ENCODE measurements at places on chromosomes 13 and 19.

GRCh38 chr19:46634045-46634655, 1.9 kb downstream of the GNG8 start:
- peak; percentile 97 for DNase-seq

GRCh38 chr19:43464134-43464775, 1.2 kb downstream of the LYPD3 start:
- no peak for DNase-seq

DNA sequence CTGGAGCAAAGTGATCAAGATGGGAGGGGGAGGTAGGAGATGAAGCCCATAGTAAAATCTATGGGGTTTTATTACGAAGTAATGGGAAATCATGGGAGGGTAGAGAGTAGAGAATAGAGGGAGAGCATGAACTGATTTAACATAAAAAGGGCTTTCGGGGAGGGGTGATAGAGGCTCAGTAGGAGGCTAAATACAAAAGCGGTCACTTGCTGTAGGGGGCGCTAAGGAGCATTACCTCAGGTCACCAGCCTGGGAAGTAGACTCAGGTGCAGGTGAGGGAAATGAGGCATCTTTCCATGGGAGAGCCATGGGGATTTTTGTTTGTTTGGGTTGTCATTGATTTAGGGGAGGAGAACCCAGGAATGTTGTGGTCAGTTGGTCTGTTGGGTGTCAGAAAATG, 14.1 kb downstream of the KRTDAP start:
- no peak for DNase-seq

GRCh38 chr13:100280681-100281080, 191.8 kb downstream of the PCCA start:
- DNase-seq = peak; percentile 89

DNA sequence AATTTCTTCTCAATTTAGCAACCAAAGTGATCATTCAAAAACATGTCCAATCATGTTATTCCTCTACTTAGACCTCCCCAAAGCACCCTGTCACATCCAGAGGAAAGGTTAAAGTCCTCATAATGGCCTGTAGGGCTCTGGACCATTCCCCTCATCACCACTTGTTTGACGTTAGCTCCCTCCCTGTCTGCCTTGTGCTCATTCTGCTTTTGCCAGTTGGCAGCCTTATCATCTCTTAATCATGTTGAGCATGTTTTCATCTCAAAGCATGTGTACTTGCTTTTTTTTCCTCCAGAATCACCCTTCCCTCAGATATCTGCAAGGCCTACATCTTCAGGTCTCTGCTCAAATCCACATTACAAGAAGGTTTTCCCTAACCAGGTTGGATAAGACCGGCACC, 25.9 kb downstream of the UBAC2 start:
- DNase-seq = no peak

DNA sequence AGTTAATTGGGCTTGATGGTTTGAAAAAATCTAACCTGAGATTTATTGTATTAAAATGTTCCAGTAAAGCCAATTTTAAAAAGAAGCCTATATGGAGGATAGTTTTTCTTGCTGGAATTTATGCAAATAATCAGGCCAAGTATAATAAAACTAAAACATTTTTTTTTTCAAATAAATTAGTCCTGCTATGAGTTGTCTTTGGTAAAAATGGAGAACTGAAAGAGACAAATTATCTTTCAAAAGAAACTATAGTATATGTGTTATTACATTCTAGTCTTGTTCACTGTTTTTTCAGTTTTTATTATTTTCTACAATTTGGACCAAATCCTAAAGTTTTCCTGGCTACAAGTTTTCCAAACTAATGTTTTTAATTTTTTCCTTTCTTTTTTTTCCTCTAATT, 468.9 kb downstream of the UQCRFS1 start:
- no peak for DNase-seq

DNA sequence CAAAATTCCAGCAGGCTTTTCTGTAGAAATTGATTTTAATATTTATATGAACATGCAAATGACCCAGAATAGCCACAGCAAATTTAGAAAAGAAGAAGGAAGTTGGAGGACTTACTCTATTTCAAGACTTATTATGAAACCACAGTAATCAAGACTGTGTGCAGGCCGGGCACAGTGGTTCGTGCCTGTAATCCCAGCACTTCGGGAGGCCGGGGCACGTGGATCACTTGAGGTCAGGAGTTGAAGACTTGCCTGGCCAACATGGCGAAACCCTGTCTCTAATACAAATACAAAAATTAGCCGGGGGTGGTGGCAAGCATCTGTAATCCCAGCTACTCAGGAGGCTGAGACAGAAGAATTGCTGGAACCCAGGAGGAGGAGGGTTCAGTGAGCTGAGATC, 6.0 kb upstream of the FFAR2 start:
- no peak for DNase-seq

- DNase-seq = no peak
Observed at GRCh38 chr13:25192936-25193335, 20.8 kb upstream of the AMER2 start.

GRCh38 chr19:29409076-29409862, 116.5 kb upstream of the VSTM2B start:
- DNase-seq = no peak

DNA sequence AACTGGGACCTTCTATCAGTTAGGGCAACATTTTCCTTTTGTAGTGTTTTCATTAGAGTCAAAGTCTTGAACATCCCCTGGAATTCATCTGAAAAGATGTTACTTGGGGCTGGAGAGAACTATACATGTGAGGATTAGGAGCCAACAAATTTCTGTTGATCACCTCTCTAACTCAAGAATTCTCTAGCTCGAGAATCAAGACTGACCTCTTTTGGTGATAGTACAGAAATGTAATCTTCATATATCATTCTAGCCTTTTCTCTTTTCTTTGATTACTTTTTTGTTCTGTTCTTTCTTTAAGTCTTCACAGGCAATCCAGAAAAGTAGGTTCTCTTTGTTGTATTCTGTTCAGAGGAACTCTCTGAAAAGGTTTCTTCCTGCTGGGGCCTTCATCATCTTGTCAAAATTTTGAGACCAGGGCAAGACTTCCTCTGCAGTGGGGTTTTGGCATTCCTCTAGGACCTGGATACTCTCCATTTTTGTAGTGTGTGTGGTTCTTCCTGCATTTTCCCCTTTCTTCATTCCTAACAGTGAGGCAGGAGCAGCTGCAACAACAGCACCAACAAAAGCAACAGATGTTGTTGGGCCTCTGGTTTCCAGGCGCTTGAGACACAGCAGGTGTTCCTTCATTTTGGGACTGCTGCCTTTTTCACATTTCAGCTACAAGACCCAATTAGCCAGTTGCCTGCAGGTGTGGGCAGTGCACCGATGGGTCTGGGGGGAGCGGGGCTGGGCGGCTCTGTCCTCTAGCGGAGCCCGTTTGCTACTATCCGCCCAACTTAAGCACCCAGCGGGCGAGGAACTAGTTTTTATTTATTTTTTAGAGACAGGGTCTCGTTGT, 26.2 kb downstream of the ELF1 start:
- no peak for DNase-seq

- no peak for DNase-seq
Observed at GRCh38 chr19:5156231-5156986, 184.2 kb downstream of the PTPRS start.
